ENCODE measurements at places on chromosomes 3 and 15. TPM values are rescaled to one million over a fixed set of nuclear protein-coding genes. Genes with fewer than 3 reads are reported as not detected.

CDC25A gene
- not detected for total RNA-seq

KCNMB2 gene
- total RNA-seq, result not detected

CEMIP gene
- total RNA-seq, result not detected

RBP2 gene
- not detected for total RNA-seq

UQCC5 gene
- total RNA-seq, result 10.7 TPM

GBE1 gene
- total RNA-seq, result 6.9 TPM

CPNE9 gene
- total RNA-seq, result not detected

TRH gene
- total RNA-seq, result not detected

CPNE4 gene
- not detected for total RNA-seq

STX19 gene
- not detected for total RNA-seq

PPM1L gene
- total RNA-seq, result 4.0 TPM

CCR4 gene
- 2.5 TPM for total RNA-seq

PIGZ gene
- total RNA-seq, result 2.7 TPM

FGF7 gene
- 0.11 TPM for total RNA-seq

ECE2 gene
- not detected for total RNA-seq
